ENCODE measurements at places on chromosomes 5 and 9. TPM values are rescaled to one million over a fixed set of nuclear protein-coding genes. Genes with fewer than 3 reads are reported as not detected.

Gene NIPAL4
- total RNA-seq, result 14.7 TPM

Gene LECT2
- not detected for total RNA-seq

Gene TMEM203
- total RNA-seq, result 19.4 TPM

Gene ENHO
- not detected for total RNA-seq

DNA sequence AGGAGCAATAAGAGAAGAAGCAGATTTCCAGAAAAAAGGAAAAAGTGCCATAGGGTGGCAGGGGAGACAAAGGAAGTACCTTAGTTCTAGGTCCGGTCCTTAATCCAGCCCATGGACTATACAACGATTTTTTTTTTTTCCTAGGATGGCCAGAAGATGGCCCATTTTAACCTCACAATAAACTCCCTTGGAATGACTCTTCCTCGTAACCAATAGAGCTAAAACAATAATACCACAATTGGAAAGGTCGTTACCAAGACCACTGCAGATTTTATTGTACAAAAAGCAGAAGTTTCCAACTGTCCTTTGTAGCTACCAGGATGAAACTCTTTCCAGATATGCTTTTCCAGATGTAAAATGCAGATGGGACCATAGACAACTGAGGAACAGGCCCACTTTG is 34.4 kb upstream of the SSBP2 start:
- no peak for DNase-seq

GRCh38 chr5:168228668-168229067 is 62.8 kb upstream of the WWC1 start:
- DNase-seq, result no peak

GRCh38 chr9:115810166-115810565 is 343.4 kb upstream of the PAPPA start:
- no peak for DNase-seq

DNA sequence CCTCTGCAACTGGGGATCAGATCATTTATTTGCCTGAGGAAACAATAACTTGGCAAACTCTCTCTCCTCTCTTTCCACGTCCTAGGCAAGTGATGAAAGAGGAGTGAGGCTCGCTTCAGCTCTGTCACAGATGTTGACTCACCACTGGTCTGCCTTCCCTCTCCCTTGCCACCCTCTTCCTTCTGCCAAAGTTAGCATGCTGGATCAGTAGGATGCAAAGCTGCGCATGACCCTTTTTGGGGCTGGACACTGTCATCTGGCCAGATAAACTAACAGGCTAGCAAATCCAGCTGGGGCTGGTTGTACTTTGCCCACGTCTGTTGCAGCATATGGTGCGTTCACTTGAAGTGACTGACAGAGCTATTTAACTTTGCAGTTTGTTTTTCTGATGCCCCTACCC is 36.2 kb upstream of the SMARCA2 start:
- no peak for DNase-seq

GRCh38 chr9:91900055-91900796 is 49.8 kb downstream of the ROR2 start:
- no peak for DNase-seq

- DNase-seq, result no peak
Measured at GRCh38 chr9:9498846-9499245, 1114.0 kb downstream of the PTPRD start.

DNA sequence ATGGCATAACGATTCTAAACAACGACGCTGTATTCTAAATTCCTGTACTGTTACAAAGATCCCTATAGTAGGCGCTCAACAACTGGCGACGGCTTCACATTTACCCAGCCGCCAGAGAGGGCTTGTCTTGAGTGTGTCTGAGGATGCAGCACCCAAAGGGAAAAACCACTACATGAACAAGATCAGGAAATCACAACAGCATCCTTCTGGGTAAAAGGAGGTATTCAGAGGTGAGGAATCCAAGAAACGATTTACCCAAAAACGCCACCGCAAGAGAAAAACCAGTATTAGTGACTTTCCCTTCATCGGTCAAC is 711 bp downstream of the TTC33 start:
- DNase-seq, result peak; percentile 5

DNA sequence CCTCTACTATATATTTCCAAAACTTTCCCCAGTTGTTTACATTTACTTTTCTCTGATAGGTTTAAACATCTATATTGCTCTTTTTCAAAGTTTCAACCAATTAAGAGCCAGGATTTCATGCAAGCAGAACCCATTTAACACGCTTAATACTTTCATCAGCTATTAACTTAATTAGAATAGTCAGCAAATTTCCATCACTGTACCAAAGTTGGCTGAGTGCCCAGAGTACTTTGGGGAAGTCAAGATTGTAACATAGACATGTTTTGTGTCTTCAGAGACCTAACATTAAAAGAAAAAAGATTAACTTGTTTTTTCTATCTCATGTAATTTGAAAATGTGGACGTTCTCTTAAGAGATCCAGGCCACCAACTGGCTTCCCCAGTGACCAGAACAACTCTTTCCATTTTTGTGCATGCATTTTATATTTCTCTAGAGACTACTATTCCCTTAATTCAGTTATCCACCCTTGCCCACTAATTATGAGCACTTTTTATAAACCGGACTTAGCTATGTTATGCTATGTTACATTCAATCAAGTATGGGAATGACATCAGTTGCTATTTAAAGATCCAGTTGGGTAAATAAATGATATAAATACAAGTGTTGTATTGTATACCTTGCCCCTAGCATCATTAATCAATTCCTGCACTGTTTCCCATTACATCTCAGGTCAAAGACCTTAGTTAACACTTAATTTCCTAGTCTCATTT is 478.1 kb upstream of the NMUR2 start:
- DNase-seq, result no peak

DNA sequence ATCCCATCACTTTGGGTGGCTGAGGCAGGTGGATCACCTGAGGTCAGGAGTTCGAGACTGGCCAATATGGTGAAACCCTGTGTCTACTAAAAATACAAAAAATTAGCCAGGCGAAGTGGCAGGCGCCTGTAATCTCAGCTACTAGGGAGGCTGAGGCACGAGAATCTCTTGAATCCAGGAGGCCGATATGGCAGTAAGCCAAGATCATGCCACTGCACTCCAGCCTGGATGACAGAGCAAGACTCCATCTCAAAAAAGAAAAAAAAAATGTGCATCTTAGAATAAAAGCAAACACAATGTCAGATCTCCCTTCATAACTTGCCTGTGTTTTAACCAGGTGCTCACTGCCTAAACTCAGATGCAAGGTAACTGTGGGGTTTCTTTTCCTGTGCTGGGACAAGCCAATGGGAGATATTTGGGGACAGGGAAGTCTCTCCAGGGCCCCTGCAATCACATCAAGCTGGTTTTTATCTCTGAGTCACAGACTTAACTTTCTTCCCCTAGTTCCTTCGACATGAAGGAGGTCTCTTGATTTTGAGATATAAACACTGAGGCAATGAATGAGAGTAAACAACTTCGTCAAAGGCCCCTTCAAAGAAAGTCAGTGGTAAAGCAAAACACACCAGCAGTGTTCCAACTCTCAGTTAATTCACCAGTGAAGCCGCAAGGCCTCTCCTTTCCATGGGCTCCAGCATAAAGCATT is 99.1 kb downstream of the SNX18 start:
- no peak for DNase-seq

DNA sequence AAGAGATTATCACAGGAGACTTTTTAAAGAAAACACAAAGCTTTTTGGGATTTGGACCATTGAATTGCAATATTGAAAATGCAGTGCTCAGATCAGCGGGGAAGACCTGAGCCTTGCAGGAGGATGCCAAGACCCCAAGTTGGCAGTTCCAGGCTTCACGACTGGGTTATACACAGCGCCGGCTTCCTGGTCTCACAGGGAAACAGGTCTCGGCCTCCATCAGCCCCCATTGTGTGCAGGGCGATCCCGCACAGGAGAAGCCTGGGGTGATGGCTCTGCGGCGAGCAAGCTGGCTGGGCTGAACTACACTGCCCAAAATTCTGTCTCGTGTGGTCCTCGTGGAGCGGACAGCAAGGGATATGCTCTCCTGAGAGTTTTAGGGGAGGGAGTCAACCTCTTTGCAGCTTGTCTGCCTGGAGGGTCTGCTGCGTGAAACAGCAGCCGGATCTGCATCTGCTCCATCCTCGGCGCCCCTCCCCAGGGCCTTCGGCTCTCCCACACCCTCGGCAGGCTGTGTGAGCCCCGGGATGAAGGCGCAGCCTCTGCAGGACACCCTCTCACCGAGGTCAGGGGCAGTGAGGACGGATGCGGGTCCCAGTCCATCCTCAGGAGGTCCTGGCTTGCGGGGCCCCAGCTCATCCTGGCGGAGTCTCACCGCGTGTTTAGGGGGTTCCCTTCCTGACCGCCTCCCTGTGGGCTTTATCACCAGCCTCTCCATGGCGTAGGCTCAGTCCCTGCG is 60.6 kb downstream of the NSUN2 start:
- no peak for DNase-seq

GRCh38 chr9:89887286-89887685 is 282.5 kb downstream of the GADD45G start:
- no peak for DNase-seq

GRCh38 chr5:58156361-58156760 is 303.5 kb downstream of the PLK2 start:
- DNase-seq, result no peak

GRCh38 chr5:148844433-148845280 is 18.2 kb downstream of the ADRB2 start:
- DNase-seq, result no peak

DNA sequence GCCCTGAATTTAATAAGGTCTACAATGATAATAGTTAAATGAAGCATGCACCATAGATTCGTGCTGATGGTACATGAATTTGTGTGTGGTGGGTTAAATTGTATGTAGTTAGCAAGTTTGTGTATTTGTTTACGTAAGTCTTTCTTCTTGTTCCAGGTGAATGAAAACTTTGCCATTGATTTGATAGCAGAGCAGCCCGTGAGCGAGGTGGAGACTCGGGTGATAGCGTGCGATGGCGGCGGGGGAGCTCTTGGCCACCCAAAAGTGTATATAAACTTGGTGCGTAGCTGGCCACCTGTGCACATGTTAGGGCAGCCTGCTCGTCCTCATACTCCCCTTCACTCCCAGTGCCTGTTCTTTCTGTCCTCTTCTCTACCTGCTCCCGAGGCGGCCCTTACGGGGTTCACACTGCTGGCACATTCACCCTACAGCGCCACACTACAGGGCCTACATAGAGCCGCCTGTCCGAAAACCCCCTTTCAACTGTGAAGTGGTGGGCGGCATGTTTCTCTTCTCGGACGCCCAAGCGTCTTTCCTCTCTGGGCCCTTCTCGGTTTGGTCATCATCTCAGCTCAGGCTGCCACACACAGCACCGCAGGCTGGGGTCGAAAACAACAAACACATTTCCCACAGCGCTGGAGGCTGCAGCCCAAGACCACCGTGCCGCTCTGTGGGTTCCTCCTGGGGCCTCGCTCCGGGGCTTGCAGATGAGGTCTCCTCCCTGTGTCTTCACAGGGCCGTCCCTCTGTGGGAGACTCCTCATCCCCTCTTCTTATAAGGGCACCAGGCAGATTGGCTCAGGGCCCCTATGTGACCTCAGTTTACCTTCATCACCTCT is 13.2 kb downstream of the NDUFS6 start:
- DNase-seq, result no peak

GRCh38 chr9:1726993-1727759 is 288.0 kb upstream of the SMARCA2 start:
- DNase-seq, result no peak

DNA sequence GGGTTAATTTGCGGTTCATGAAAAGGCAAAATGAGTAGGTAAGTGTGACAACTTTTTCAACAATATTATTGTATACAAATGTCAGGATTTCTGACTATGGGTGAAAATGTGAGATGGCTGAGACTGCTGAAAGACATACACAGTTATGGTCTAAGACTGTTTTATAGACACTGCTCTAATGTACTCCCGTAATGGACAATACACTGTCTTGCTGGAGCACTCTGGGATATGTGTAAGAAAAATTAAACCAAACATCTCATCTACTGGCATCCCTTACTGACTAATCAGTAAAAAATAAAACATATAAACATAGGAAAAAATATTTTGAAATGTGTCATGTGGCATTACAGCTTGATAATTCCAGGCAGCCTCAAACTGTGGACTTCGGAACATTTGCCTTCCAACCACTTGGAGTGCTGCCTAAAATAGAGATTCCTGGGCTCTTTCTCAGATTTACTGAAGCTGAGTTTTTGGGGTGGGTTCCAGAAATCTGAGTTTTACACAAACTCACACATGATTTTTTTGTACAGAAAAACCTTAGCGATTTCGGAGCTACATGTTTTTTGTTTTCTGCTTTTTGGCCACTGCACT is 233.9 kb upstream of the TBCA start:
- DNase-seq, result no peak

GRCh38 chr9:137313326-137313936 is 11.4 kb upstream of the NRARP start:
- DNase-seq, result no peak
